ENCODE measurements at places on chromosomes 1 and 21. TPM values are rescaled to one million over a fixed set of nuclear protein-coding genes. Genes with fewer than 3 reads are reported as not detected.

Gene SH3BGR
- total RNA-seq, result 4.8 TPM

Gene KRTAP21-2
- total RNA-seq, result not detected

DNA sequence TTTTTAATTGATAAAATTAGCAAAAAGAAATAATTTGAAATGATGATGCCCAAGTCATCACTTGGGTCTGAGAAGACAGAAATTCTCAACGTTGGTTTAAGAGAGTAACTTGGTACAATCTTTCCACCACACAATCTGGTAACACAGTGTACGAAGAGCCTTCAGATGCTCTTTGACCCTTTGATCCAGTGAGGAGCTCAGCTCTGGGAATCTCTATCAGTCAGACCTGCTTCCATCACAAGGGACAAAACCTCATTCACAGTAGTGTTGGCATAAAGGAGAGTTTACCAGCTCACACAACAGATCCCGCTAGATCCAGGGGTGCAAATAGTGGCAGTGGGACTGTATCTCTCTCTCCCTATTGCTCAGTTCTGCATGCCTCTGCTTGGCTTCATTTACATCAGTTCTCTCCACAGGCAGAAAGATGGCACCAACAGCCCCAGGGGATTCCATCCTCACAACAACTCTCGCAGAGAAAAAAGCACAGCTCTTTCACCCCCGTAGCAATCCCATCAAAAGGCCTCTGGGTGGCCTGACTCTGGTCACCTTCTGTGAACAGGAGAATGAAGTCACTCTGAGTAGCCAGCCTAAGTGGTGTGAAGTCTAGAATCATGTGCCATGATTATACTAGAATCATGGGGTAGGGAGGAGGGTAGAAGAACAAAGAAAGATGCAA lies 119.7 kb downstream of the ZNF281 start:
- no peak overlapping the region for H3K4me3 ChIP-seq
- H3K27ac ChIP-seq, result no peak overlapping the region
- peaks cover 14% of the 10 kb centered on the region for H3K4me1 ChIP-seq
- peaks cover 47% of the 10 kb centered on the region for H3K27me3 ChIP-seq

- peak overlapping the region; percentile 32 for H3K4me3 ChIP-seq
- no peaks in the 10 kb centered on the region for H3K27me3 ChIP-seq
- H3K27ac ChIP-seq, result peak overlapping the region; percentile 97
- H3K36me3 ChIP-seq, result peaks cover 2% of the 10 kb centered on the region
- peaks cover 96% of the 10 kb centered on the region for H3K4me1 ChIP-seq
These were observed 11.4 kb downstream of the SOX13 start for GRCh38 chr1:204084247-204084772.

- no peaks in the 10 kb centered on the region for H3K4me1 ChIP-seq
- H3K4me3 ChIP-seq, result no peak overlapping the region
- no peak overlapping the region for H3K27ac ChIP-seq
- H3K27me3 ChIP-seq, result peaks cover 3% of the 10 kb centered on the region
These were observed 61.1 kb upstream of the RCOR3 start for GRCh38 chr1:211198111-211198510.

All from WTC11 (cell line).